SW 1271 (cell line): ENCODE measurements at places on chromosomes 2 and 18.
A peak's percentile ranks its signal among the peaks of the same experiment; 100 is the strongest.

GRCh38 chr2:196660244-196660643, 20.7 kb downstream of the CCDC150 start:
- DNase-seq, result peak; percentile 85

DNA sequence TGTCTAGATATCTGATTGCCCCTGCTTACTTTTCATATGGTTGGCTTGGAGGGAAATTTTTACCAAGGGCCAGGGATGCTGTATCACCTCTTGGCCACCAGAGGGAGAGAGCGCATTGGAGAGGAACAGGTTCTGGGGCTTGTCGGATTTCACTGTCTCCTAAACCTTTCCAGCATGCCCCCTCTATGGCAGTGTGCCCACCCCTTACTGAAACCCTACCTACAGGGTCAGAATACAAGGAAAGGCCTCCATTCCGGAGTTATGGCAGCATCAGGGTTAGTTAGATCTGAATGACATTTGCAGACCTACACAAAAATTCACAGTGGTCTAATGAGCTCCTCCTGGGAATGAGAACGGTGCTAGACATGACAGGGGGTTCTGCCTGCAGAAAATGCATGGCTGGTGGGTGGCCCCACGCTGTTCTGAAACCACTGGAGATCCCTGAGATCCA, 5.8 kb downstream of the SLC14A2 start:
- DNase-seq, result peak; percentile 13

- no peak for DNase-seq
Measured at GRCh38 chr2:54952425-54952824, 97.8 kb downstream of the RTN4 start.

GRCh38 chr2:161028581-161028980, 131.6 kb upstream of the TANK start:
- no peak for DNase-seq

DNA sequence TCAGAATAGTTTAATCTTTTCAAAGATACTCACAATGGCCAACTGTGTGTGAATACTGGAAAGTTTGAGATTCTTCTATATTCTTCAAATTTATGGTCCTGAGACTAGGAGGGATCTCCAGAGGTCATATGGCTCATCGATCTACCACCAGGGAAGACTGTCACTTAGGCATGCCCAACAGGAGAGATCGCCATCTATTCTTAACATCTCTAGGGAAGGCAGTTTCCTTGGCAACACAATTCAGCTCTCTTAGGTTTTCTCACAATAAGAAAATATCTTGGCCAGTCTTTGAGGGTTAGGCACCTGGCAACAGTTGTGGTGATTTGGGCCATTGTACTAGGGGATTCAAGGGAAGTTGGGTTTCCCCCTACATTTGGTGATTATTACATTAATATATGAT, 107.2 kb downstream of the GALNT3 start:
- DNase-seq, result no peak

DNA sequence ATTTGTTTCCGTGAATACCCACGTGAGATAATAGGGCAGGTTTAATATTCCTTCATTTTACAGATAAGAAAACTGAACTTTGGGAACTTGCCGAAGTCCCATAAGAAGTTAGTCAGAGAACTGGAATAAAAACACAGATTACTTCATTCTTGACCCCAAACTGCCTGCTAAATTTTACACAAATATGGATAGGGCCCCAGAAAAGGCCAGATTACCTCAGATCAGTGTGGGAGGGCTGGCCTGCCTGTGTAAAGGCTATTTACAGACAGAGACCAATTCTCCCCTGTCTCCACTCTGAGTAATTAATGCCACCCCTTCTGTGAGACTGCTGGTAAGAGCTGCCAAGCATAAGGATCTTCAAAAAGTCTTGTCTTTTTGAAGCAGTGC, 139.2 kb downstream of the MGAT5 start:
- no peak for DNase-seq

DNA sequence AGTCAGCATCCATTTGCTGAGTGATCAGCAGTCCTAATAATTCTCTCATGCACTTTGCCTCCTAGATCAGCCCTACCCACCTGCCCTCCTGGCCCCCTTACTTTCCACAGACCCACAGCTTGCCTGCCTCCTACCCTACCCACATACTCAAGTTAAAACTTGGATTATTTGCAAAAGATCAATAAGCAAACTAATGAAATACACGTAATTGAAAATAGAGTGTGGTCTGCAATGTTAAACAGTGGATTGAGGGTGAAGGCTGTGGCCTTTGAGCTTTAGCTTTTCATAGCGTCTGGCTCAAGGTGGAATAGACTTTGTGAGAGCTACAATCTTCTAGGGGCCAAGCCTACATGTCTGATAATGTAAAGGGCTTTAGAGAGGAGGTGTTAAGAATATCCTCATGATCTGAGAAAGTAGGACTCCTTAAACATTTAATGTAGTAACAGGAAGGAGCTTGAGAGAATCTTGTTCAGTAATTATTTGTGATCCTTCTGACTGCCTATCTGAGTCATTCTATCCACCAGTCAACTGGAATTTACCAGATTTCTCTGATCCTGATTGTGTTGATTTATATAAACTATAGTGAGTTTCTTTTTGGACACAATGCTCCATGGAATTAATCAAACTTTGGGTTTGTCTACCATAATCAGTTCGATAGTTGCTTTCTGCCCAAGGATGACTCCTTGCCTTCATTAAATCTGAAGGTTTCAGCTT, 310.0 kb downstream of the HRH4 start:
- DNase-seq, result no peak

GRCh38 chr18:74525741-74526140, 8.6 kb upstream of the CNDP1 start:
- no peak for DNase-seq

GRCh38 chr18:52334896-52335295, 5.1 kb upstream of the DCC start:
- no peak for DNase-seq
